ENCODE measurements at places on chromosomes 7 and 10.

DNA sequence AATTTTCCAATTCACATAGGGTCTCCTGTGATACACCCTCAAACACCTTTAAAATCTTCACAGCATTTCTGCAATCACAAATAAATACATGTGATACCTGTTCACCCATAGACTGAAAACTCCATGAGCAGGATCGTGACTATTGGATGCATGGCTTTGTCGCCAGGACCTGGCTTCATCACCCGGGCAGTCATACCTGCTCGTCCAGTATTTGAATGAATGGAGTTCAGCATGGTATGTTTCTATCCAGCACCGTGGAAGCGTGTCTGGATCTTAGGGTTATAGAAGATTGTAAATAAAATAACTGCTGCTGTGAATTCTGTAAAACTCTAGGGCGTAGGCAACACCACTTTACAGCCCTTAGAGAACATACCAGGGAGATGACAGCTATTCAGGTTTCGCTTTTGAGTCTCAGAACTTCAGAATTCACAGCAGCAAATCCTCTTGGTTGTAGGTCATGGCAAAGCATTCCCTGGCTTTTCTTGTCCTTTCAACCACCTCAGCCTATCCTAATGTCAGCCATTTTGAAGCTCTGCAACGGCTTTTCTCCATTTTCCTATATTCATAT lies 47.4 kb upstream of the USP6NL start:
- DNase-seq: no peak

GRCh38 chr7:152937282-152937681 lies 177.7 kb downstream of the ACTR3B start:
- DNase-seq: no peak

- DNase-seq: no peak
Observed at GRCh38 chr10:74991435-74991834, 120.0 kb upstream of the SAMD8 start.

GRCh38 chr10:93820434-93820833 lies 62.7 kb downstream of the LGI1 start:
- no peak for DNase-seq

All from stimulated activated CD4-positive, alpha-beta T cell treated with anti-CD3 and anti-CD28 coated beads, TNF-alpha, amount 100 ng/mL, for 1 hour (primary cell).